ENCODE measurements at places on chromosomes 11 and 22. TPM values are rescaled to one million over a fixed set of nuclear protein-coding genes. Genes with fewer than 3 reads are reported as not detected.

The CARNS1 gene
- total RNA-seq, result 271 TPM

The RAB36 gene
- total RNA-seq, result 15.6 TPM

DNA sequence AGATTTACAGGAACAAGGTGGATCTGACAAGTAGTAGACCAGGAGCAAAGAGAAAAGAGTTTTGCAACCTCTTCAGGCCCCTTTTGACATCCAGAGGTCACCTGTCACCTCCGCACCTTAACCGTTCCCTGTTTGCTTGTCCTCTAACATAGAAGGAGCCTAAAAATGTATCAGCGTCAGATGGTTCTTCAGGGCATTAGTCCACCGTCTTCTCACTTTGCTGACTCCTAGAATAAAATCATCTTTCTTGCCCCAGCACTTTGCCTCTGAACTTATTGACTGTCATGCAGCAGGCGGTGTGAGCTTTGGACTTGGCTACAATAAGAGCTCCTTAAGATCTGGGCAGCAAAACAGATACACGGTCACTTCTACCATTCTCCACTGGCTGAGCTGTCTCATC lies 339.7 kb upstream of the B3GAT1 start:
- no peak for DNase-seq

DNA sequence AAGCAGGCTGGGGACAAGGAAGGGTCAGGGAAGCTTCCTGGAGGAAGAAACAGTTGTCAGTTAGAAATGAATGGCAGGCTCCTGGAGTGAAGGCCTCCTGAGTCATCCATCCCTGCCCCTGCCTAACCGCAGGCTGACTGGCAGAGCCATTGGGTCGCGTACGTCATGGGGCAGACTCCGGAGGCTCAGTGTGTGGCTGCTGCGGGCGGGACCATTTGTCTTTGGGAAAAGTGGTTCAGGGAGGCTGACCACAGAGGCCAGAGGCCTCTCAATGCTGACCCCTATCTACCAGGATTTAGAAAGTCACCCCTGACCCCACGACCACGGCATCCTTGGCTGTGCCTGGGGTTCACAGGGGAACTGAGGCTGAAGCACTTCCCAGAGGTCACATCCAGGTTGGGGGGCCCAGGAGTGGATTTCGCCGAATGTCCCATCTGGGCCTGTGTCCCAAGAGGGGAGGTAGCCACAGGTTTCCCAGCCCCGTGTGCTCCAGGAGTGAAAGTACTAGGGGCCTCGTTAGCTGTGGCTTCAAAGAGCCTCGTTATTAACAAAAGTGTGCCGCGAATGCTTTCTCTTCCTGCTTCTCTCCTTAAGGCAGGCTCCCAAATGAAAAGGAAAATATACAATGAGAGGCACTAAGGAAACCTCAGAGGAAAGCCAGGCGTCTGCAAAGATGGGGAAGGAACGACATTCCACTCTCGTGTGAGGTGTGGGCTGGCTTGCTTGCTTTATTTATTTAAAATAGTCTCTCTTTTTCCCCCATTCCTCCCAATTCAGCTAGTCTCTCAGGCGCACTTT lies 58.9 kb downstream of the FLRT1 start:
- peak; percentile 63 for DNase-seq

All from dorsolateral prefrontal cortex (tissue), 122 donors.